ENCODE measurements at places on chromosomes 5 and 9. TPM values are rescaled to one million over a fixed set of nuclear protein-coding genes. Genes with fewer than 3 reads are reported as not detected.

Gene OLFML2A
- 40.6 TPM for polyA plus RNA-seq

DNA sequence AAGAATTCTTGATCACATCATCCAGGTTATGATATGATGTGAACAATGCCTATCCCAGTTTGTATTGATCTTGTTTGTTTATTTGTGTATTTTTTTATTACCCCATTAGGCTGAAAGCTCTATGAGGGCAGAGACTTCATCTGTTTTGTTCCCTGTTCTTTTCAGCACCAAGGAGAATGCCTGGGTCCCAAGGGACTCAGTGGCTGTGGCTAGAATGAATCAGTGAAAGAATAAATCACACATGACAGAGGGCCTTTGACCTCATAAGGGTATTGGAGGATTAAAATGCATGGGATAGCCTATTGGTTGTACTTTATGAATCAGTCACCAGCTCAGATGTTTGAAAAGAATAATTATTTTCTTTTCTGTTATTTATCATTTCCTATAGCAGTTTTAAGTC, 292.2 kb downstream of the GAS1 start:
- no peak for DNase-seq

DNA sequence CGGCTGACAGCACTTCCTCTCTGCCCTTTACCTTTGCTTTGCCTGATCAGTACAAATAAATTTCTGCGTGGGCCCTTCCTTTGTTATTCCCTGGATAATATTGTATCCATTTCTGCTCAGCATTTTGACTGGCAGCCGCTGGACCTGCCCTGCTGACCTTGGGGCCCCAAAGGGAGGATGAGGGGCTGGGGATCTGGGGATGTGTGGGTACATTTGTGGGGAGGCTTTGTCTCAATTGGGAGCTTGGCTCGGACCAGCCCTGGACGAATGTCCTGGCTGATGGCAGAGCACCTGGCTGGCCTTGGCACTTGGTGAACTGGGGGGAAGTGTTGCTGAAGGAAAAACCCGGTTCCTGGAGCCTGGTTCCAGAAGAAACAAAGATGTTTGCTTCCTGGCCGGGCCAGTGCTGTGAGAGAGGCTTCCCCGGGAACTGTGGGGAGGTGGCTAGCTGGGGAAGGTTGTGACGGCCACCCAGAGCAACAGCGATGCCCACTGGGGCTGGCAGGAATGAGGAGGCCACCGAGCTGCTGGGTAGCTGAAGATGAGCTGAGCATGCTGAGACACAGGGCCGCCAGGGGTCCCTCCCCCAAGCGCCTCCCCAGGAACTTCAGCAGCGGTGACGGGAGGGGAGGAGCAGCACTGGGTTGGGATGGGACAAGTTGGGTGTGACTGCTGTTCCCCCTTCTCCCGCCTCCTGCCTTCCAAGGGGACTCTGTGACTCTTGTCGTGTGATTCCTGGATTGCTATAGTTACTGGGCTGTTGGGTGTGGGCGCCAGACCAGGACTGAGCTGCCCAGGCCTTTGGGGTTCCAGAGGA, 8.4 kb downstream of the LMX1B start:
- DNase-seq = peak; percentile 41

Gene MAMDC4
- 5.3 TPM for polyA plus RNA-seq

- no peak for DNase-seq
Observed at GRCh38 chr5:149608936-149609545, 27.7 kb downstream of the ARHGEF37 start.

DNA sequence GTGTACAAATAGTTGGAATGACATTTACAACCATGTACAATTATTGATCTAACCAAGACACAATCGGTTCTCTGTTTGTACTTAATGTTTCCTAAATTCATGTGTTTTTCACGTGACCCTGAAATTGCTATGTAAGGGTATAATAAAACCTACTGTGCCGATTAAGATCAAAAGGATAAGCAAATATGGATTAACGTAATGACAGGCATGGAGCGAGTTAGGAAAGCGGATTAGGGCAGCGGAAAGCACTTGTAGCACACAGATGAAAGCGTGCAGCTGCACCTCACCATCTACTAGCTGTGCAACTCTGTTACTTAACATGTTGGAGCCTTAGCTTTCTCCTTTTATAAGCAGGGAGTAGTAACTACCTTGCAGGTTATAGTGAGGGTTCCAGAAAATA, 38.3 kb upstream of the ZFYVE16 start:
- no peak for DNase-seq

Gene PCYOX1L
- 15.7 TPM for polyA plus RNA-seq

Gene FRRS1L
- 3.0 TPM for polyA plus RNA-seq

DNA sequence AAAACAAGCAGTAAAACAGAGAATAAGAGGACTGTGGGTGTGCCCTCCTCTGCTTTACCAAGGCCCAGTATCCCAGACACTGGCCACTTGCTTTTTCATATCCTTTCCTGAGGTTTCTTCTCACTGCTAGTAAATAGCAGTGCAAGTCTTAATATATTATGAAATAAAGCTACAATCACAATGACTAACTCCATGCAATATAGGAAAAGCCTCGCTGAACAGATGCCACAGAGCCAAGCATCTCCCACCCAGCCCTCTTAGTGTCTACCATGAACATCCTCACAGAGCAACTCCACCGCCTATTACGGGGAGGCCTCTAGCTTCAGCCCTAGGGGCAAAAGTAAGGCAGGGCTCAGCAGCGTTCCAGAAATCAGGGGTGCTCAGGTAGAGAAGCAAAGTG, 130.7 kb upstream of the LHFPL2 start:
- DNase-seq = no peak

Gene CCIN
- polyA plus RNA-seq = 0.13 TPM

GRCh38 chr5:155434267-155434666, 420.7 kb downstream of the KIF4B start:
- no peak for DNase-seq

DNA sequence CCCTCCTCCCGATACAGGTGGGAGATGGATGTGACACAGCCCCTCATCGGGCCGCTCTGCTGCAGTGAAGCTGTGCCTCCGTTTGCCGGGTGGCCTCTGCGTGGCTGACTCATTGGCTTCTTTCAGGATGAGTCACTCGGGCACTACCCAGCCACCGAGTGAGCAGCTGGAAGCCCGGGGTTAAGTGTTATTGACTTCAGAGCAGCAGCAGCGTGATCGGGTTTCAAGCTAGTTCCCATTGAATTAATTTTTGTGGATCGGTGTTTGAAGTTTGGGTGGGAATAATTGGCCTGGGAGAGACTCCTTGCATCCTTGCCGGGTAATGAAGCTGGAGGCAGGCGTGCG, 266.4 kb upstream of the IRX4 start:
- no peak for DNase-seq

GRCh38 chr5:35644543-35644942, 26.9 kb downstream of the SPEF2 start:
- DNase-seq = no peak

Gene SERINC5
- polyA plus RNA-seq = 36.7 TPM

DNA sequence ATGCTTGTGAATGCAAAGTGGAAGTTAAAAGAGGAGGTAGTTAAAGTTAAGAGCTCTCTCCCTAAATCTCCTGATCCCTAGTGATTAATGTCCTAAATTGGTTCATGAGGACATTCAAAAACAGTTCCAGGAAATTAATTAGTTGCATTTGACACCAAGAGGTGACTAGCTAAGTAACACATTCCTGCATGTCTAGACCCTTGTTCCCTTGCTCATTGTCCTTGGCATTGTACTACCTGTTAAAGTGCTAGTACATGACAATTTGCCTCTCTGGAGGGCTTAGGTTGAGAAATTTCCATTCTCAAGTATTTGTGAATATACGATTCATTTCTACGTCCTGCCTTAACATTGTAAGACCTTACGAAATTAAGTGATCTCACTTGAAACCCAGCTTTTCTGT, 278.6 kb upstream of the CDH10 start:
- DNase-seq = no peak

- DNase-seq = no peak
Observed at GRCh38 chr9:134329886-134330285, 3.6 kb downstream of the RXRA start.

Gene NEUROG1
- polyA plus RNA-seq = not detected

Gene SURF1
- polyA plus RNA-seq = 32.3 TPM

GRCh38 chr5:64526734-64527439, 21.1 kb downstream of the RGS7BP start:
- DNase-seq = peak; percentile 37

Gene CAVIN4
- polyA plus RNA-seq = 2.5 TPM

Gene CDH12
- 3.1 TPM for polyA plus RNA-seq

Gene C9orf153
- polyA plus RNA-seq = 0.37 TPM

Gene PIP5K1B
- 4.3 TPM for polyA plus RNA-seq

DNA sequence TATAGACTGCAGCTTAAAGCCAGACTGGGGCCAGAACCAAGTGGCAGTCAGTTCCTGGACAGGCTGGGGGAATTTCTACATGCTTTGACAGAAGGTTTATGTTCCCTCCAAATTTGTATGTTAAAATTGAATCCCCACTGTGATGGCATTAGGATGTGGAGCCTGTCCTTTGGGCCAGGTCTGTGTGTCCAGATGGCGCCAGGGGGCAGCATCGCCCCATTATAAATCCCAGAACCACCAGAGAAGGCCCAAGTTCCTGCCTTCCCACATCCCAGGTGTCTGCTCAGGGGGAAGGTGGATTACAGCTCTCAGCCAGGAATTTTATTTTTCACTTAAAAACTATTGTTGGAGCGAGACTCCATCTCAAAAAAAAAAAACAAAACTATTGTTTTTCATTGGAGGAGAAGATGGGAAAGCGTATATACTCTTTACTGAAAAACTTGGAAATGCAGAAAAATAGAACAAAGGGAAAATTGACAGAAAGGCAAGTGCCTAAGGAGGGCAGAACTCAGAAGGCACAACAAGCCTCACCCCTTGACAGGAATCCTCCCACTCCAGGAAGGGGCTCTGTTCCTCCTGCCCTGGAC, 5.0 kb downstream of the IL3 start:
- DNase-seq = peak; percentile 50

GRCh38 chr9:26723486-26723885, 169.1 kb downstream of the CAAP1 start:
- DNase-seq = no peak

Gene LIX1
- polyA plus RNA-seq = 2.7 TPM

GRCh38 chr5:106368021-106368420, 1302.7 kb downstream of the EFNA5 start:
- no peak for DNase-seq

DNA sequence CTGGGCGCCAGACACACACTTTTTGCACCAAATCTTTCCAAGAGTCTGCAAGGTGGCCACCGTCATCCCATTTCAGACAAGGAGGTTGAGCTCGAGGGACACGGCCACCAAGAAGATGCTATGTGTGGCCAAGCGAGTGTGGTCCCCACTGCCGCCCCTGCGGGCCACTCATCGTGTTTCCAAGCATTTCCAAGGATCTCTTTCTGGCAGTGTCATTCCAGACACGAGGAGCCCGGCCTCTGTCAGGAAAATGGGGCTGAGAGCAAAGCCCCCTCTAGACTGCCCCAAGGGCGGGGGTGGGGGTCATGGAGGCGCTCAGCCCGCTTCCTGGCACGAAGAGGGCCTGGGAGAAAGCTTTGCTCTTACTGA, 10.6 kb downstream of the VAV2 start:
- peak; percentile 49 for DNase-seq

DNA sequence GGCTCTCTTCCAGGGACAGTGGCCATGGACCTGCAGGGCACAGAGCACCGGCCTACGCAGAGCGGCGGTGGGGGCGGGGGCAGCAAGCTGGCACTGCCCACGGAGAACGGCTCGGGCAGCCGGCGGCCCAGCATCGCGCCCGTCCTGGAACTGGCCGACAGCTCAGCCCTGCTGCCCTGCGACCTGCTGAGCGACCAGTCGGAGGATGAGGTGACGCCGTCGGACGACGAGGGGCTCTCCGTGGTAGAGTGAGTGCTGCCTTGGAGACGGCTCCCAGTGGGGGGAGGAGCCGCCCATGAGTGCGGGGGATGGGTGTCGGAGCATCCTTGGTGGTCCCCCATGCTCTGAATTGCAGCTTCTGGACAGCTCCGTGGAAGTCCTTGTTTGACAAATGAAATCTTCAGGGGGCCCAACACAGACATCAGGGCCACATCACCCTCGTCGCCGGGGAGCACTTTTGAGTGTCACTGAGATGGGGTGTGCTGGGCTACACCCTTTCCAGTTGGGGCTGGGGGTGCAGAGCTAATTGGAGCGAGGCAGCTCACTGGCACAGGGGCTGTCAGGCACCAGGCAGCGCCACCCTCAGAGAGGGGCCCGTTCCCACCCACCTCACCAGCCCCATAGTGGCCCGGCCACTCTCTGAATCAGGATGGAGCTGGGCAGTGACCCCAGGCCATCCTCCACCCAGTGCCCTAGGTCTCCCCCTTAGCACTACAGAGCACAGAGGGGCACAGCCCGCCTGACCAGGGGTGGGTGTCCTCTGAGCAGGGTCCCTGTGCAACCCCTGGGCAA, 70.9 kb downstream of the KCNT1 start:
- no peak for DNase-seq

DNA sequence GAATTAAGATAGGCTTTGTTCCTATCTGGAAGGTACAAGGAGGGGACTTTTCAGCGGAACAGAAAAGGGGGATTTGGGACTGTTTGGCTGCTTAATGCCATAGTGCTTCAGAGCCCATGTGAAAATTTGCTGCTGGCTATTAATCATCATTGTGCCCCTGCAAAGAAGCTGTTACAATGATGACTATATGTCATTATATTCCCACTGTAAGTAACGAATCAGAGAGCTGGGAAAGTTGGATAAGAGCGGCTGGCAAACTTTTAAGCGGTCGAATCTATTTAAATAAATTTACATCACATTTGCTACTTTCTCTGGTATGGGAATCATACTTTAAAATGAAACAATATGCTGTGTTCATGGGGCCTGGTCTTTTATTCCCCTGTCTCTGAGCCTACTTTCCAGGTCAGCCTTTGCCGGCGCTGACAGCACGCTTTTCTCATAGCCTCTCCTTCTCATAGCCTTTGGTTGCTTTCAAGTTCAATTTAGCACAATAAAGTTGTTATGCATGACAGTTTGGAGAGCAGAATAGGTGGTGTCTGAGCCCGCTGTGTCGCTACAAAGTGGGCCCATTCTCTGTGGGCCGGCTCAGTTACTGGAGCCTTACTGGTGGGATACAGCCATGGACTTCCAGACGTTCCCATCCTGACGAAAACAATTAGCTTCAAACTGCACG, 271.2 kb upstream of the TMEM161B start:
- DNase-seq = no peak

GRCh38 chr5:67012171-67012570, 184.4 kb downstream of the CD180 start:
- no peak for DNase-seq

Gene PLAC8L1
- polyA plus RNA-seq = 1.4 TPM

DNA sequence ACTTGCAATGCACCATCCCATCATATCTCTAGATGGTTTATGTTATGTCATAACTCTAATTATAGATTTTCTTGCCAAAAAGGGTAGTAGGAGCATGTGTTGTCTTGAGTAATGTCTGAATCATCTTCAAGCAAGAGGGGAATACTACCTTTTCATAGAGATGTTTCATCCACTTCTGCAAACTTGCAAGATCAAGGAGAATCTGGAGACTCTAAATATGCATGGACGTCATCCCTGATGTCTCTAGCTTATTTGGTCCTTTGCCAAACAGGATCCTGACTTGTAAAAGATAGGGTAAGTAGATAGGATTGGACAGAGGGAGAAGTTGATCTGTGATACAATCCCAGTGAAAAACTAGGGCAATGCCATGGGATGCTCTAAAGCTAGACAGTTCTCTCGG, 246.5 kb downstream of the DMRTA1 start:
- no peak for DNase-seq

- no peak for DNase-seq
Observed at GRCh38 chr5:43338862-43339261, 25.6 kb upstream of the HMGCS1 start.

- DNase-seq = no peak
Observed at GRCh38 chr5:145752534-145752933, 82.6 kb downstream of the PRELID2 start.
